ENCODE measurements at places on chromosomes 5 and 9. TPM values are rescaled to one million over a fixed set of nuclear protein-coding genes. Genes with fewer than 3 reads are reported as not detected.

UBE2QL1 gene
- 52.3 TPM for total RNA-seq

GMCL2 gene
- not detected for total RNA-seq

CDH9 gene
- 14.7 TPM for total RNA-seq

LECT2 gene
- total RNA-seq, result not detected

LHX6 gene
- total RNA-seq, result 32.2 TPM

DNAJB5 gene
- 47.9 TPM for total RNA-seq

SPAAR gene
- total RNA-seq, result 0.31 TPM

FOXD4L5 gene
- 0.31 TPM for total RNA-seq

FAM163B gene
- 17.2 TPM for total RNA-seq

LCN15 gene
- not detected for total RNA-seq

MAP3K1 gene
- 18.5 TPM for total RNA-seq

TSC1 gene
- total RNA-seq, result 129 TPM

MYOZ3 gene
- total RNA-seq, result 2.2 TPM

ELAVL2 gene
- 208 TPM for total RNA-seq

SHISAL2B gene
- total RNA-seq, result not detected

GGTA1 gene
- 1.9 TPM for total RNA-seq

DNM1 gene
- 145 TPM for total RNA-seq

TAL2 gene
- total RNA-seq, result 6.3 TPM

ADGRV1 gene
- 631 TPM for total RNA-seq

TSPAN17 gene
- 25.4 TPM for total RNA-seq

SEMA4D gene
- 38.2 TPM for total RNA-seq

CER1 gene
- total RNA-seq, result 0.63 TPM

NR3C1 gene
- 18.5 TPM for total RNA-seq

NKD2 gene
- total RNA-seq, result 4.1 TPM

PCA3 gene
- 1.6 TPM for total RNA-seq

PRR7 gene
- 11.9 TPM for total RNA-seq

C5orf58 gene
- total RNA-seq, result not detected

CCL27 gene
- not detected for total RNA-seq

SNCAIP gene
- total RNA-seq, result 73.6 TPM

SHOC1 gene
- total RNA-seq, result not detected

S1PR3 gene
- 7.5 TPM for total RNA-seq

CCNO gene
- not detected for total RNA-seq

CCDC183 gene
- 6.3 TPM for total RNA-seq

ACOT12 gene
- 5.0 TPM for total RNA-seq

SLC36A3 gene
- not detected for total RNA-seq

LIX1 gene
- 5.9 TPM for total RNA-seq

LVRN gene
- total RNA-seq, result 7.5 TPM

EIF4E1B gene
- total RNA-seq, result 0.31 TPM

HMMR gene
- 3.8 TPM for total RNA-seq

MPDZ gene
- total RNA-seq, result 70.4 TPM

NUTM2F gene
- not detected for total RNA-seq

ERAP2 gene
- 6.6 TPM for total RNA-seq

SLCO4C1 gene
- total RNA-seq, result 0.63 TPM

MZB1 gene
- not detected for total RNA-seq

FASTKD3 gene
- 21.3 TPM for total RNA-seq

BSPRY gene
- not detected for total RNA-seq
